ENCODE measurements at places on chromosomes 3 and 15. TPM values are rescaled to one million over a fixed set of nuclear protein-coding genes. Genes with fewer than 3 reads are reported as not detected.

- DNase-seq, result no peak
Measured at GRCh38 chr3:150165396-150166094, 194.8 kb upstream of the PFN2 start.

GRCh38 chr15:73341886-73342600 is 26.7 kb downstream of the HCN4 start:
- DNase-seq, result no peak

- DNase-seq, result no peak
Measured at GRCh38 chr15:71812966-71813722, 2.8 kb downstream of the NR2E3 start.

DNA sequence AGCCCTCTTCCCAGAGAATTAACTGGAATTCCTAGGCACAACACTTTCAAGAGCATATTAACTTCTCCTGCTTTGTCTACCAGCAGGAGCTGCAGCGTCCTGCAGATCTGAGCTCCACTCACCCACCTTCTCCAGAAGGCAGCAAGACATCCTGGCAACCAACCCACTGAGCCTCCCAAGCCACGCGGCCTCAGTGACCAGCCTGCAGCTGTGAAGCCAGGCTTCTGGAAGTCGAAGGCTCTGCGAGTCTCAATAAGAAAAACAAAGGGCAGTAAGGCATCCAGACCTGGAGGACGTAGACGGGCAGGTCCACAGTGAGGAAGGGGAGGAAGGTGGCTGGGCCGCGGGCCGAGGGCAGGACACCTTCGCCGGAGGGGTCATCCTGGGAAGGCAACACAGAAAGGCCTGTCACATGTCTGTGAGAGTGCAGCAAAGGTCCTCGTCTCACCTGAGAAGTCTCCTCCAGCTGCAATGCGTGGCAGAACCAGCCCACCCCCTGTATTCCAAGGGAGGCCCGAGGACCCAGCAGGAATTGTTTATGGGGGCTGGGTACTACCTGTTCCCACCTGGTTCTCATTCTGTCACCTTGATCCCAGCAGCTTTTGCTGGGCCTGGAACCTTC is 36.2 kb downstream of the ZXDC start:
- DNase-seq, result no peak

- no peak for DNase-seq
Measured at GRCh38 chr15:101651554-101652097, 555 bp downstream of the TM2D3 start.

GRCh38 chr3:65101450-65101849 is 413.6 kb upstream of the ADAMTS9 start:
- no peak for DNase-seq

DNA sequence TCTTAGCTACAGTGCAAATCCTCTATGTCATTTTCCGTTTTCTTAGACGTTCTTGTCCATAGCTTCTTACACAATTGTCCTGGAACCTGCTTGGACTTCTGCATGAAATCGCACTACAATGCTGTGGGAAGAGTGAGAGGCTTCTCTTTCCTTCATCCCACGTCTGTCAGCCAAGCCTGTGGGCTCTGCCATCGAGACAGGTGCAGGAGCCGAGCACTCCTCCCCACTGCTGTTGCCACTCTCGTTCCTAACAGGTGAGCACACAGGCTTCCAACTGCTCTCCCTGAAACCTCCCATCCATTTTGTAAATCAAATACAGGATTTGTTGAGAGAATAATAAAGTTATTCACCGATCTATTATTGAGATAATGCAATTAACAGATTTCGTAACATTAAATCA is 23.5 kb downstream of the ZXDC start:
- no peak for DNase-seq

DNA sequence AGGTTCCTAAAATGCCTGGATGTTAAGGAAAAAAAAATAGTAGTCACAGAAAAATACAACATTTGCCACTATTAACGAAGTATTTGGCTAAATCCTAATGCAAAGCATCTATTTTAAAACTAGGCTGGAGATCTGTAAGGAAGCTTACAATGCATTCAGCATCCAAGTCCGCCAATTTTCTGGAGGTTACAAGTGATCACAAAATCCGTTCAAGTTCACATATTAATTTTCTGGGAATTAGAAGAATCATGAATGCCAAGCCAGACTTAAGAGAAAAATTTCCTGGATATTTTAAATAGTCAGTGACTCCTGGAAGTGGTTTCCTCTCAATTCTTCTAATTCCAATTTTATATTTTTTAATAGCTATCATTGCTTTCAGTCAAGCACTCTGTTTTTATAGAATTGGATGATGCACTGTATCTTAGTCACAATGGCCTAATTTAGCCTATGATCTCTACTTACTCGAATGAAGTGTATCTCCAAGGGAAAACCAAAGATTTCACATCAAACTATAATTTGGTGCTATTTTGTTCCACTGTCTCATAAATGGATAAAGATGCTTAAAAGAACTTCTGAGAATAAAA is 60.4 kb downstream of the P3H2 start:
- DNase-seq, result no peak

DNA sequence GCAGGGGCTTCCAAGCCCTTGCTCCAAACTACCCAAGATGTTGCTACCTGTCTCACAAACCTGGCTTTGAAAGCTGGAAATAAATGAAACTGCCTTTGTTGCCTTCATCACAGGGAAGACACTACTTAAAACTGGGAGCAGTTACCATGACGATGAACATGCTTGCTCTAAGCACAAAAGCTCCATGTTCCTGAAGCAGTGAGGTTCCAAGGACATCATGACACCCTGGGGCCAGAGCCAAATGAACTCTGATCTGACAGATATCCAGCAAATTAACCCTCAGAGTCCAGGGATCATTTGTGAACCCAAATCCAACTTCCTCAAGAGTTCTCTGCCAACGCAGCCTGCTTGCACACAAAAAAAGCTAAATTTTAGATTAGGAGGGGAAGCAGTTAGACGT is 10.7 kb downstream of the TRAIP start:
- DNase-seq, result no peak

DNA sequence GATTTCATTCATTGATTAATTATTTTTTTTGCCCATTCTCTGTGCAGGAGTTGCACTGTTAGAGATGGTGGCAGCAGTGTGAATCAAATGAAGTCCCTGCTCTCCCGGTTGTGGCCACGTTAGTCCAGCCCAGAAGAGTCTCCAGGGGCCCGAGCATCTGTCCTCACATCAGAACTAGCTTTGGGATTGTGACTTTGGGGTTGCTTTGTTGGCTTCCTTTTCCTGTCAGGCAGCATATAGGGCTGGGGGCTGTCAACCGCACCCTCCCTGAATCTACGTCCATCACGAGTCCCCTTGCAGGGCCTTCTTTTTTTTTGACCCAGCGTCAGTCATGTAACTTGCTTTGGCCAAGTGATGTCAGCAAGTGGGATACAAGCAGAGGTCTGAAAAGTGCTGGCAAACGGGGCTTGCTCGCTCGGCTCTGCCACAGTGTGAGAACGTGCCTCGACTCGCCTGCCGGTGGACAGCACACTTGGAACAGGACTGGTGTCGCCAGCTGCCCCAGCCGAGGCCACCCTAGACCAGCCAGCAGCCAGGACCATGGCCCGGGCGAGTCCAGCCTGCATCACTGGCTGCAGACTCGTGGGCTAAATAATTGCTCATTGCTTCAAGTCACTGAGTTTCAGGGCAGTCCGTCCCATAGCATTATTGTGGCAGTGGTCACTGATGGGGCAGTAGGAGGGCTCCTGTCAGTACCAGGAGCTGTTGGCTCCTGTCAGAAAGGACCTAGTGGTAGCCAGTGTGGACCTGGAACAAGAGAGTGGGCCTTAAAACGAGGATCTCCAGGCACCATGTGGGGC is 151.6 kb upstream of the MEF2A start:
- DNase-seq, result no peak

DNA sequence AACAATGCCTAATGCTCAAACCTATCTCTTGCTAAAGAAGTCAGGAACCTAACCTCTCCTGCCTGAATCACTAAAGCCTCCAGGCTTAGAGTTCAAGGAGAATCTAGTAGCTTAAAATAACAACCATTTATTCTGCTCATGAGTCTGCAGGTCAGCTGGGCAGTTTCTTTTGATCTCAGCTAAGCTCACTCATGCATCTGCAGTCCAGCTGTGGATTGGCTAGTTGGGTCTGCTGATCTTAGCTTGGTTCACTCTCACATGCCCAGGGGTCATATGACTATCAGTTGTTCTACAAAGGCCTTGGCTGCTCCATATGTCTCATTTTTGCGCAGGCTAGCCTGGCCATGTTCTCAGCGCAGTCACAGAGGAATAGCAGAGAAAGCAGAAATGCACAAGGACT is 109.2 kb upstream of the STT3B start:
- no peak for DNase-seq

DNA sequence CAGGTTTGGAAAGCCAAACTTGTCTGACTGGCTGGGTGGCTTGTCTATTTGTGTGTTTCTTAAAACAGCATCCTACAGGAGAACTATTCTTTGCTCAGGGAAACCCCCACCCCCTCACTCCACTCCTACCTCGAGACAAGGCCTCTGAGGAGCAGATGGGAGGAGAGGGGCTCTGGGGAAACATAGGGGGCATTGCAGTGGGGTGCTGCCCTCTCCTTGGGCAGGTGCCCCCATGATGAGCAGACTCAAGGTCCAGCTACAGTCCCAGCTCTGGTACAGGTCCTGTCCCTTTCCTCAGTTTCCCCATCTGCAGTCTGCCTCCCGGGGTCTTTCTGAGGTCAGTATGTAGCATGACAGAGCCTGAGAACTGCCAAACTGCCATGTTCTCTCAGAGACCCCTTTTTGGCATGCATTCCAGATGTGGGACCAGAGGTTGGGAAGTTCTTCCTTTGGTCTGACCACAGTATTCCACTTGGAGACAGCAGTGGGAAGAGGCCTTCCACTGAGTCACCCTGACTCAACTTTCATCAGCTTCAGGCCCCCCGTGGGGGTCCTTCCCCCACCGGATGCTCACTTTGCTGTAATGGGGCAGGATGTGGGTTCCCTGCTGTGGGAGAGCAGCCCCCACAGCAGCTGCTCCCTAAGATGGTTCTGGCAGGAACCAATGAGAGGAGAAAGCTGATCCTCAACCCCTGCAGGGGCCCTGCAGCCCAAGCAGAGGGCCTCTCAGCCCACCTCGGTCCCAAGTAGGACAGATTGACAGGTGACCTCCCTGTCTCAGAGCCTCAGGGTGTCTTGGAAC is 32.3 kb upstream of the CYP11A1 start:
- DNase-seq, result no peak

DNA sequence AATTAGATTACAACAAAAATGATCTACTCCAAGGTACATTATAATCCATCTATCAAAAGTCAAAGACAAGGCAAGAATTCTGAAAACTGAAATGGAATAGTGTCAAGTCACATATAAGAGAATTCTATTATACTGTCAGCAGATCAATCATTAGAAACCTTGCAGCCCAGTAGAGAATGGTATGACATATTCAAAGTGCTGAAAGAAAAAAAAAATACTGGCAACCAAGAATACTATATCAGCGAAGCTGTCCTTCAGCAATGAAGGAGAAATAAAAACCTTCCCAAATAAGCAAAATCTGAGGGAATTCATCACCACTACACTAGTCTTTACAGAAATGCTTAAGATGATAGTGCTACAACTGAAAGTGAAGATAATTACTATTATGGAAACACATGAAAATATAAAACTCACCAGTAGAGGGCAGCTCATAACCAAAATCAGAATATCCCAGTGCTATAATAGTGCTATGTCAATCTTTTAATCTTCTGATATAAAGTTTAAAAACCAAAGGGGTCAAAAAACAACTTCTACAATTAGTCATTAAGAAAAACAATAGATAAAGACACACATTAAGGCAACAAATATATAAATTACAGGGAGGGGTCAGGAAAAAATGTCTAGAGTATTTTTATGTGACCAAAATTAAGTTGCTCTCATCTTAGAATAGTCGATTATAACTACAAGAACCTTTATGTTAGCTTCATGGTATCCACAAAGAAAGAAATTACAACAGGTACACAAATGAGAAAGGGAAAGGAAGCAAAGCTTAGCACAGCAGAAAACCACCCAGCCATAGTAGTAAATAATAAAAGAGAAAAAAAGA is 190.7 kb upstream of the CNTN6 start:
- no peak for DNase-seq

DNA sequence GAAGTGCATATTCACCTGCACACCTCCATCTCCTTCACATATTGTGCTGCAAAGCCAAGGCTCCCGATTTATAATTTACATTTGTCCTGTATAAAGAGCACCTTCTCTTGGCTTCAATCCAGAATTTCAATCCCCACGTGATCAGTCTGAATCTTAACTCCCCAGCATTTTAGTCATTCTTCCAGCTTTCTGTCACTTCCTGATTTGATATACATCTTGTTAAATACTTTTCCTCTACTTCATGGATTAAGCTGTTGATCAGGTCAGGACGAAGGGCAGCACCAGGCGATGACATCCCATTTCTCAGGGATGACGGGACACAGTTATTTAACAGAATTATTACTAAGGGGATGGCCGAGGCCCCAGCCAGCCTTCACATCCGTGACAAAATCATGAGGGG is 212.5 kb downstream of the EPHB1 start:
- DNase-seq, result no peak

DNA sequence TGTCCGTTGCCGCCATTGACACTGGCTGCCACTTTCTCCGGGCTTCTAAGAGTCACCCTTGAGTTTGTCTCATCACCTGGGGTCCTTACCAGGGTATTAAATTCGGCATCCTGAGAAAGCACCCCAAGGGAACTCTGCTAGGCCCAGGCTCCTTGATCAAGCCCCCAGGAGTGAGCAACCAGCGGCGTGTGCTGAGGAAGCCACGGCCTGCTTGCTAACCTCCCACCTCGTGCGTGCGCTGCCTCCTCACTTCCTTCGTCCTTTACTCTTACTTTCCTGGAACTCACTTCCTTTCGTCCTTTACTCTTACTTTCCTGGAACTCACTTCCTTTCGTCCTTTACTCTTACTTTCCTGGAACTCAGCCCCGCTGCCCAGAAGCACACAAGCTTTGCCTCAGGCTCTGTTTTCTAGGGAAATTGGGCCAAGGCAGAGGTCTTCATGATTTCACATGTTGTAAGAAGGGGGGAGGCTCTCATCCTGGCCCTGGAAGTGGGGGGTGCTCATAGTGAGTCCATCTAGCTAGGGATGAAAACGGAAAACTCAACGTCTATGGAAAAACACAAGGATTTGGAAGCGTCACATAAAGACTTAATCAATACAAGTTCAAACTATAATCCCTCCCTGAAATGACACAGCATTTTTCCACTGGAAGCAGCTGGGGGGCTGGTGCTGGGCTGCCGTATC is 36.7 kb upstream of the BDH1 start:
- DNase-seq, result no peak

The ADAMTS7 gene
- 0.28 TPM for total RNA-seq

The SERPINI2 gene
- 213 TPM for total RNA-seq

The CYP8B1 gene
- total RNA-seq, result 0.22 TPM

Data from pancreas (tissue), 10 donors.